AG04450 (cell line): ENCODE measurements at places on chromosomes 7 and 10.

DNA sequence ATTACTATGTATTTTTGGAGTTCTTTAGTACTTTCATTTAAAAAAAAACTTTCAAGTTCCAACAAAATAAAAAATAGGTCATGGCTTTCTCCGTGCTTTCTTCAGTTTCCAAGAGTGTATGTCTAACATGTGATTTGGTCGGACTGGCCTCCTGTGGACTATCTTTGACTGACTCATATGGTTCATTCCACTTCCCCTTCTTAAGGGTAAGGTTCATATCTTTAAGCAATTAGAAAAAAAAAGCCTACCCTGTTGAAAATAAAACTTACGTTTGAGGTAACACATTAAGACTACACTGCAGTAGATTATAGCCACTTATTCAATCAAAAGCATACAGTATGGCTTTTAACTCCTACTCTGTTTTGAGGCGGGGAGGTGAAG lies 112.8 kb upstream of the AHR start:
- peak; percentile 7 for DNase-seq

DNA sequence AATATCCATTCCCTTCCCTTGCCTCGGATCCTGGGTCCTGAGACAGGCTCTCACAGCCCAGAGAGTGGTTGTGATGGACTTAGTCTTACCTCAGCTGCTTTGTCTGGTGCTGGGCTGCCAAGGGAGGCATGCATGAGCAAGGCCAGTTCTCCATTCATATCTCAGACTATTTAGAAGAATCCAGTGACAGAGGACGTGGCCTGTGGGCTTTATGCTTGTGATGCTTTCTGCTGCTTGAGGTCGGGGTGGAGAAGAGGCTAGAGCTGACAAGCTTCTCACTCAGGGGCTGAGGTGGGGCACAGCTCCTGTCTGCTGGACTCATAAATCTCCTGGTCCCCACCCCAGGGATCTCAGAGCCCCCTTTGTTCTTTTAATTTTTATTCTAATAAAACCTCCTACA lies 66.8 kb downstream of the DNAJC12 start:
- no peak for DNase-seq

DNA sequence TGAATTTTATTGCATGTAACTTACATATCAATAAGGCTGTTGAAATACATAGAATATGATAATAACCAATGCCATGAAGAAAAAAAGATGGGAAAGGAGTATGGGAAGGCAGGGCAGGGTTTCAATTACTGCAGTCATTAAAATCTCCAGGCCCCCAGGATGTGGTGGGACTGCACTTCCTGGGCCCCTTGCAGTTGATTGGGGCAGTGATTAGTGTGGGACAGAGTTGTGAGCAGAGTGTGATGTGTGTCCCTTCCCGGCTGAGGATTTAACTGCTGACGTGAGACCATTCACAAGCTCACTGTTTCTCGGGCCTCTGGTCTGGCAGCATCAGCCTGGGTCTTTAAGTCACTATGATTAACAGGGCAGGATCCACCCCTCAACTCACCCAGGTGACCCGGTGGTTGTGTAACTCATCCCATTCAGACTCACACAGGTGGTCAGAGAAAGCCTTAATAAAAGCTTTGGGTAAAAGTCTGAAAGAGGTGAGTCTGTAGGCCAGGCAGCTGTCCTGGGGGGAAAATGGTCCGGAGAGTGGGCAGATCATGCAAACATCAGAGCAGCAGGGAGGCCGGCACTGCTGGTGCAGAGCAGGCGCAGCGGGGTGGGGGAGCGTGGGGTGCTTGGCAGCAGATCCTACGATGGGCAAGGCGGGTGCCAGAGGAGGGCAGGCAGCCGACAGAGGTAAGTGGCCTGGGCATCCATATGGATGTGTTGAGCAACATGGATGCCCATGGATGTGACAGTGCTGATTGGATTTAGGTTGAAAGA lies 36.3 kb upstream of the WDFY4 start:
- DNase-seq: no peak

GRCh38 chr7:157635148-157635500 lies 298.3 kb downstream of the DNAJB6 start:
- no peak for DNase-seq

DNA sequence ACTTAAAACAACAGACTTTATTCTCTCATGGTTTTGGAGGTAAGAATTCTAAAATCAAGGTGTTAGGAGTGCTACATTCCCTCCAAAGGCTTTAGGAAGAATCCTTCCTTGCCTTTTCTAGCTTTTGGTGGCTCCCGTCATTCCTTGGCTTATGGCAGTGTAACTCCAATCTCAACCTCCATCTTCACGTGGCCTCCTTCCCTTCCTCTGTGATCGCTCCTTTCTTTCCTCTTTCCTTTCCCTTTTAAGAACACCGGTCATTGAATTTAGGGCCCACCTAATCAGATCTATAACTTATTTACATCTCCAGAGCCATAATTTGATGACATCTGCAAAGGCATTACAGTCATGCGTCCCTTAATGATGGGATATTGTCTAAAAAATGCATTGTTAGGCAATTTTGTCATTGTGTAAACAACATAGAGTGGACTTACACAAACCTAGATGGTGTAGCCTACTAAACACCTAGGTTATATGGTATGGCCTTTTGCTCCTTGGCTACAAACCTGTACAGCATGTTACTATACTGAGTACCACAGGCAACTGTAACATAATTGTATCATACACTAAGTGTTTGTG lies 5.9 kb upstream of the HERC4 start:
- no peak for DNase-seq

GRCh38 chr10:130398090-130398994 lies 262.2 kb downstream of the GLRX3 start:
- DNase-seq: no peak

DNA sequence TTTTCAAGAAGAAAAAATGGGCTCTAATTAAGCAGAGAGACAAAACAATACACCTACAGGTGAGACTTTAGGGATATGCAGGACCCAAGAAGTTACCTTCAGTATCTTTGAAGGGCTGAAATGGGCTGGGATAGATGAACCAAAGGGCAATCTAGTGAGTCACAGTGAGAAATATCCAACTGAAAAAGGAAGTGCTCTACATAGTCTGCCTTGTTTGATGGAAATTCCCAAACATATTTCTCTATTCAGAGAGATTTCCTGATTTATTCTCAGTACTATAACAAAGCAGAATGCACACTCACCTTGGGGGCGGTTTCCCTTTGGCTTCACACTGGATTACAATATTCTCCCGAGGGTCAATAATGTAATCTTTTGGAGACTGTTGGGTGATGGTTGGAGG lies 104.1 kb upstream of the LAMB4 start:
- no peak for DNase-seq

GRCh38 chr7:44431091-44431608 lies 59.3 kb downstream of the NUDCD3 start:
- DNase-seq: no peak

GRCh38 chr10:3781468-3782145 lies 3.4 kb downstream of the KLF6 start:
- DNase-seq: no peak

DNA sequence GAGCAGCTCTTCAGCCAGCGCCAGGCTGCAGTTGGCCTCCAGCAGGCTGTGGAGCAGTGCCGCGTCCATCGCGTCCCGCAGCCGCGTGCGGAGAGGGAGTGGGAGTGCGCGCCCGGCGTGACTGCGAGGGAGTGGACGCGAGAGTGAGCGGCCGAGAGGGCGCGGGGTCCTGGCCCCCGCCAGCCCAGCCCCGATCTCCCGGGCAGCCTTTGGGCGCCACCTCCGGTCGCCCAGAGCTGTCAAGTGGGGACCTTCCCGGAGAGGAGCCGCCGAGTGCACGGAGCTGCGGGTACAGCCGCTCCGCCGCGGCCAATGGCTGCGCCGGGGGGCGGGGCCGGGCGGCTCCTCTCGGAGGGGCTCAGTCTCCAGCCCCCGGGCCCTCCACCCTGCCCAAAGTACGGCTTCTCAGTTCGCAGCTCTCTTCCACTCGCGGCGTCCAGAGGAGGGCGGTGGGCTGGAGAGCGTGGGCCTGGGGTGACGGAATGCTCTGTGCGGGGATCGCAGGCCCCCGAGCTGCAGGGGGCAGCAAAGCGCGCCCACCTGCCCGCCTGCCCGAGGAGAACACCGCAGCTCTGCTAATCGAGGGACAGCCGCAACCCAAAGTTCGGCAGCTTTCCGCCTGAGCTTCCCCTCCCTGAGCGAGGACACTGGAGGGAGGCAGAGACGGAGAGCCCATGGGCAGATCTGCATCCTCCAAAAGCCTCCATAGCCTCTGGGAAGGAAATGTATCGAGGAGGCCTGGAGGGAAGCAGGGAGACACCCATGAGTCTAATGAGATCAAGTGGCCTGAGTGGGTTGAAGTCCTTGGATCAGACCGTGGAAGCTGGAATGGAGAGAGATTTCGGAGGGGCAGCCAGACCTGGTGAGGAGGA lies at the start of gene CRHR2:
TSS of gene CRHR2 (minus strand) at position 245 of the 872 bp plus-strand sequence. CDS start at position 69, 176 bp downstream.
- DNase-seq: no peak

- no peak for DNase-seq
These were observed 20.2 kb upstream of the TMEM178B start for GRCh38 chr7:141053626-141054025.

GRCh38 chr10:61160253-61160652 lies 216.3 kb upstream of the RHOBTB1 start:
- peak; percentile 11 for DNase-seq

- no peak for DNase-seq
These were observed 219.1 kb downstream of the GFRA1 start for GRCh38 chr10:116053910-116054309.

GRCh38 chr7:100607111-100607510 lies 4.9 kb downstream of the PCOLCE start:
- no peak for DNase-seq

DNA sequence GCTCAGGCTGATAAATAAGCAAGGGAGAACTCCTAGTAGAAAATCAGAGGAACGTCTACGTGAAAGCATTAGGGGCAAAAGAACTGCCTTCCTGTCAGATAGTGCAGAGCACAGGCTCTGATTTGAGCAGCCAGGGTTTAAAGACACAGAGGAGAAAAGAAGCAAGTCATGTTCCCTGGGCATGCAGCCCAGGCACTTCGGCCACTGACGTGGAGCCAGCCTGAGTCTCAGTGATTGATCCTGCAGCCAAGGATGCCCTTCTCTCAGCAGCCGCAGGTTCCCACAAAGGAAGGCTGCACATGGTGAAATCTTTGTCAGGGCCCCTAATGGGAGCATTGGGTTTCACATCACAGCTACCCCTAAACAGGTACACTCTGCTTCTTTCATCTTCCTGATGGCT lies 161.7 kb upstream of the HPS1 start:
- no peak for DNase-seq

DNA sequence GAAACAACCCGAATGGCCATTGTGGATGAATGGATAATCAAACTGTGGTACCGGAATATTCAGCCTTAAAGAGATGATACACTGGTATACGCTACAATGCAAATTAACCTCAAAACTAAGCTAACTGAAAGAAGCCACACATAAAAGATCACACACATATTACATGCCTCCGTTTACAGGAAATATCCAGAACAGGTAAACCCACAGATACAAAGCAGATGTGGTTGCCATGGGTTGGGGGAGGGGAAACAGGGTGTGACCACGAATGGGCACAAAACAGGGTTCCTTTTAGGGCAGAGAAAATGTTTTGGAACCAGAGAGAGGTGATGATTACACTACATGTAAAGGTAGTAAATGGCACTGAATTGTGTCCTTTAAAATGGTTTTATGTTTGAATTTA lies 16.6 kb downstream of the ESYT2 start:
- DNase-seq: no peak

DNA sequence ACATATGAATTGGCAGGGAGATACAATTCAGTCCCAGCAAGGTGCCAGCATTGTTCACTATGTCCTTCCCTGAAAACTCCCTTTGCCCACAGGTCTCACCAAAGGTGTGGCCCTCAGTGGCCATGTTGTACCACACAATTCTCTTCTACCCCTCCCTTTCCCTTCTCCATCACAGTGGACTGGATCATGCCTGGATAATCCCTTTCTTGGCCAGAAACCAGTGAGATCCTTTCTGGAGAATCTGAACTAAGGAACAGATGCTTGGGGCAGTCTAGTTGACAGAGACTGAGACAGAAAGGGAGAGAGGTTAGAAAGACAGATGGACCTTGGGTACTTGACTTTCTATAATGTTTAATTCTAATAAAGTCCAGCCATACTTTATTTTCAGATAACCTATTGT lies 9.5 kb downstream of the NMT2 start:
- DNase-seq: no peak

DNA sequence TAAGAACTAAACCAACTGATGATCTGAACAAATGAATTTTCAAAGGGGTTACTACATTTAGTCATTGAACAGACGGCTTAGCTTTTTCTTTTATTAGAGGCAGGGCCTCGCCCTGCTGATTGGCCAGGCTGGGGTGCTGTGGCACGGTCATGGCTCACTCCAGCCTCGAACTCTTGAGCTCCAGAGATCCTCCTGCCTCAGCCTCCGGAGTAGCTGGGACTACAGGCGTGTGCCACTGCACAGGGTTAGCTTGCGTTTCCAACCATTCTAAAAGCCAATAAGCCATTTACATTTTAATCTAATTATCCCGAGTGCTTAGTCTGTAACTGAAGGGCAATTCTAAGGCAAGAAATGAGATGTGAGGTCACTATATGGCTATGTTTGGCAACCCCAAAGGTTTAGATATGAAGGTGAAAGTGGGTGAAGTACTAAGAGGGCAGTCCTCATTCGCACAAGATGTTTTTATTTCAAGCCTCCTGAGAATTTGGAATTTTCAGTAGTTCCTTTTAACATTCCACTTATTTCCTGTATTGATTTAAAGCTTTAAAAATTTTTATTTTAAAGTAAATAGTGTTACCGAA lies 1.6 kb upstream of the CDK13 start:
- no peak for DNase-seq

DNA sequence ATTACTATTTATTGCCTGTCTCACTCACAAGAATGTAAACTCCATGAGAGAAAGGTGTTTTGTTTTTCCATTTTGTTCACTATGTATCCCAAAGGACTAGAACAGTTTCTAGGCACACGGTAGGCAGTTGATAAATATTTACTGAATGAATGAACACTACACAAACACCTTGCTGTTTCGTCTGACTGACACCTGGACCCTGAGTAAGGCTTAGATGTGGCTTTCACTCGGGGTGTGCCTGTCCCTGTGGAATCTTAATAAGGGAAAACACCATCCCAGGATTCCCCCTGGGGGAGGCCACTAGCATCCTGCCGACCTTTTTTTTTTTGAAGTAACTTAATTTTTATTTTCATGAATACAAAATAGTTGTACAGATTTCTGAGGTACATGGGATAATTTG lies 66.6 kb upstream of the STEAP1B start:
- DNase-seq: no peak

DNA sequence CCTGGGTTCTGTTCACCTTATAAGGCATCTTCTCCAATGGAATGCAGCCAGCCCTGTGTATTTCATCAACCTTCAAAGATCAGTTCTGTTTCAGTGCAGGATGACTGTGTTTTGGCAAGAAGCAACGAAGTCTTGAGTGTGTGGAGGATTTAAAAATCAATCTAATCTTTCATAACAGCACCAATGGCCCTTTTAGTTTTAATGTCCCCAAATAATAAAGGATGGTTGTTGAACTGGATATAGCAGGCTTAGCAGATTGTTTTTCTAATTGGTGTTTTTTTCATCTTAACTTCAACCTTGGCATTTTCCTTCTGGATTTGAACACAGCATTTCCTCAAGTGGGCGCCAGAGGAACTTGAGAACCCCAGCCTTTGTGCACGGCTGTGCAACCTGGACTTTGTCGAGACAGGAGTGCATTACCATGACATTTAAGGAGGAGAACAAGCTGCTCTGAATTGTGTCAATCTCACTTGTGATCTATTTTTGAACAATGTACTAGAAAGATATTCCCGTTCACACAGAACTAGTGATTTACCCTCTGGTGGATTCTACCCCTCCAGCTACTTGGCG lies 313.3 kb upstream of the AKR1E2 start:
- DNase-seq: peak; percentile 49
